ENCODE measurements at places on chromosomes 2 and 18.

GRCh38 chr18:48874233-48874632 is 76.5 kb downstream of the SMAD7 start:
- DNase-seq = no peak

DNA sequence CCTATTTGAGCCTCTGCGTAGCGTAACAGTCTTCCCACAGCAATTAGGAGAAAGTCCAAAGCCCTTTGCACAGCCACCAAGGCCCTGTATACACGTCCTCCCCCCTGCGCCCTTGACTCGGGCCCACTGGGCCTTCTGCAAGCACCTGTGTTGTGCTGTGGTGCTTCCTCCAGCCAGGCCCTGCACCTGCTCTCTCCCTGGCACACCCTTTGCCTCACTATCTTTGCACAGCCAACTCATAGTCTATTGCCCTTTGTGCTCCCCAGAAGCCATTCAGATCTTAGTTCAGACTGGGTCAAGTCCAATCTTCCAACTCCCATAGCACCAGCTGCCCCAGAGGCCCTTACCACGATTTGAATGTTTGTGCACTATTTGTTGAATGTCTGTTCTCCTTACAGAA is 271.6 kb upstream of the MGAT5 start:
- no peak for DNase-seq

DNA sequence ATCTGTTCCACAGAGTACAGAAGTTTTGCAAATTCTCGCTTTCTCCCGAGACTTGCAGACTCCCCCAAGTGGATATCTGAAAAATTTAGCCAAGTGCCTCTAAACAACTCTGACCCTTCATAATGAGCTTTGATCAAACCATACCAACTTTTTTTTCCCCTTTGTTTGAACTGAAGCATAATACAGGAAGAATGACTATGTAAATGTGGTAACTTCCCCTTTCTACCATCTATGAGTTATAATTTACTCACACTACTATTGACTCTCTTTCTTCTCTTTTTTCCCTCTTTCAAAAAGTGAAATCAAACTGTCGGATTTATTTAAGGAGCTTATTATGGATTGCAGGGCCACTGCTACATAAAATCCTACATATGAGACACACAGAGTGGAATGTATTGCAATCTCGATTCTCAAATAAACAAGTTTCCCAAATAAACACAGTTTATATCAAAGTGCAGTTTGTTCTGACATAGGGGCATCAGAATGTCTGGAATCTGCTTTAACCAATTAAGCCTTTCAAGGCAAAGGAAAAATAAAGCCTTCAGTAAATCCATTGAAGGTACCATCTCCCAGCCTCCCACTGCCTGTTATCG is 1.4 kb upstream of the ZNF804A start:
- DNase-seq = peak; percentile 81

GRCh38 chr2:185700883-185701282 is 37.7 kb upstream of the FSIP2 start:
- peak; percentile 7 for DNase-seq

GRCh38 chr2:173059971-173060461 is 15.6 kb upstream of the MAP3K20 start:
- DNase-seq = peak; percentile 86

GRCh38 chr18:37987901-37988300 is 422.3 kb upstream of the CELF4 start:
- no peak for DNase-seq

DNA sequence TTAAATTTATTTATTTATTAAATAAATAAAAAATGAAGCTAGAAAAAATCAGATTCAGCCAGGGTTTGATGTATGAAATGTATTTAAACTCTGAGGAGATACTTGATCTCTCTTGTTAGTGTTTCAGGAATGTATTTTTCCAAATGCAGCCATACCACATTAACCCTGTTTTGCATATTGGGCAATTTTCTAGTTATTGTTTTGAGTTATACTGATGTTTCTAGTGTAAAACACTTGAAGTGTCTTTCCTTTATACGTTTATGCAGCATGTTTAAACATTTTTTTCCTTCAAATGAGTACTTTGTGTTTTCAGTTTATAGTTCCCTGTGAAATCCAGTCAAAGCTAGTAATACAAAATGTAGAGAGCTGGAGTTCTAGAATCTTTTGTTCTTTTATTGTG is 69.9 kb downstream of the WDR7 start:
- peak; percentile 61 for DNase-seq

- peak; percentile 79 for DNase-seq
These were observed 247.4 kb downstream of the MYO3B start for GRCh38 chr2:170425281-170425751.

DNA sequence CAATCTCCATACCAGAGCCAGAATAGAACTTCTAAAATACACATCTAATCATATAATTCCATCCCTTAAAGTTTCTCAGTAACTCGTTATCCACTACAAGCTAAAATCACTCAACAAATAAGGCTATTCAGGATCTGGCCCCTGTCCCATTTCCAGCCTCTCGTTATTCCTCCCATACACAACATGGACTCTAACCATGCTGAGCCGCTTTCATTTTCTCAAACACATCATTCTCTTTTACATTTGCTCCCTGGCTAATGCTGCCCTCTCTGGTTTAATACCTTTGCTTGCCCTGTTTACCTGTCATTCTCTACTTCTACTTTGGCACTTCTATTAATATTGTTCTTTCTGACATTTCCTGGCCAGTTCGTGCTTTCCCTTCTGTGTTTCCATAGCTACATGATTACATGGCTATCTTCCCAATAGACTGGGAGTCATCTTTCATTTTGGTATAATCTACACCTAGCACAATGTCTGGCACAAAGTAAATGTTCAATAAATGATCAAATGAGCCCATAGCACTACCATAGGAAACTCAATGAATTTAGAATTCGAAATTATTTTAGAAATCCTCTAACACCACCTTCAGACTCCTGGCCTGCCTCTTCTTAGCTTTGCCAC is 163.6 kb upstream of the VRK2 start:
- no peak for DNase-seq

DNA sequence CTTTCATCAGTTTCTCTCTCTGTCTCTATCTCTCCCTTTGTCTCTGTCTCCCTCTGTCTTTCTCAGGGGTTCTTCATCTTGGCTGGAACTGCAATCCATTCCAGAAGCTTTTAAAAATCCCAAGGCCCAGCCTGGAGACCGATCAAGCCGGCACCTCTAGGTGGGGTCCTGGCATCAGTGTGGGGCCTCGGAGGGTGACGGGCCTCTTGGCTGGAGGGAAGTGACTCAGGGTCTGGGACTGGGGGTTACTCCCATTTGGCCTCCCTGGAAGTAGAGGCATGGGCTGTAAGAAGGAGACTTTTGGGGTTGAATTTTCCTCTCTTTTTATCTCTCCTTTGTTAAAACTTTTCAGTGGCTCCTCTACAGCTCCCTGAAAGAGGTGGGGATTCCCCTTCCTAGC is 52.8 kb upstream of the OTOF start:
- no peak for DNase-seq

- DNase-seq = no peak
These were observed 5.8 kb upstream of the COLEC12 start for GRCh38 chr18:506264-506663.

DNA sequence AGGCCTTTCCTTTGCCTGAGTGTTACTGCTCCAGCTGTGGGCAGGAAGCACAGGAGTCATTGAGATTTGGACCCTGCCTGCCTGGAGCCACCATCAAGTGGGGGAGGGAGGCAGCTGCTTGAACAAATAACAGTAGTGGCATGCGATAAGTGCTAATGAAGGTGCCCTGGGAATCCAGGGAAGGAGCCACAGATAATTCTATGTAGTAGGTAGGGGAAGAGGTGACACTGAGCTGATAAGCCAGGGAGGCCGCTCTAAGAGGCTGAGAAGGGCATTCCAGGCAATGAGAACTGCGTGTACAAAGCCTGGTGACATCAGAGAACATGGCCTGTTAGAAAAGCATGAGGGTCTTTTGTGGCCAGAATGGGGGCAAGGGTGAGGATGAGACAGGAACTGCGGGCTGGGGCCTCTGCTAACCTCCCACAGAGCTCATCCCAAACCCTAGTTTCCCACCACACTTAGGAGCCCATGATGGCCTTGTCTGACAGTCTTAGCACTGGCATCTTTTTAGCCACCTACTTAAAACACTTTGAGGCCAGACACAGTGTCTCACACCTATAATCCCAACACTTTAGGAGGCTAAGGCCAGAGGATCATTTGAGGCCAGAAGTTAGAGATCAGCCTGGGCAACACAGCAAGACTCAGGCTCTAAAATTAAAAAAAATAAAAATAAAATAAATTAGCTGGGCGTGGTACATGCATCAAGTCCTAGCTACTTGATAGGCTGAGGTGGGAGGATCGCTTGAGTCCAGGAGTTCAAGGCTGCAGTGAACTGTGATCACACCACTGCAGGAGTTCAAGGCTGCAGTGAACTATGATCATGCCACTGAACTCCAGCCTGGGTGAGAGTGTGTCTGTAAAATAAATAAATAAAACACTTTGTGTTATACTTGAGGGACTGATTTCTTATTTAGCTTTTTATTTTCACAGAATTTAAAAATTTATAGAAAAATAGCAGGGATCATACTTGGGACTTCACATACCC is 58.9 kb downstream of the TET3 start:
- DNase-seq = no peak

DNA sequence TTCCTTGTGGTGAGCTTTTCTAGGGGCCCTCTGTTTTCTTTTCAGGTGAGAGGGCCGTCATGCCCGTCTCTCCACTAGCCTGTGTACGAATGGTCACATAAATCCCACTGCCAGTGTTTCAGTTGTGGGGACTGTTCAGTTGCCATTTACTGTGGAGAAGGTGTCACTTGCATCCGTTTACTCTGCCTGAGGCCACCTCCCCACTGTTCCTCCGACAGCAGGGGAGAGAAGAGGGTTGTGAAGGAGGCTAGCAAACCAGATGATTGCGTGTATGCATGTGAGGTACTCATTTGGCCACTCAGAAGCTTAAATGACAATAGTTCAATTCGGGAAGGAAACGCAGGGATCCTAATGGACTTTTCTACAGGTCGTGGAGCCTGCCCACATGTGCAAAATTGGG is 3.3 kb downstream of the MTCL1 start:
- DNase-seq = no peak

GRCh38 chr2:185821467-185821866 is 82.9 kb downstream of the FSIP2 start:
- DNase-seq = no peak

- no peak for DNase-seq
These were observed 200.7 kb upstream of the TNP1 start for GRCh38 chr2:217060516-217060915.

GRCh38 chr2:489838-490237 is 187.4 kb downstream of the TMEM18 start:
- no peak for DNase-seq

DNA sequence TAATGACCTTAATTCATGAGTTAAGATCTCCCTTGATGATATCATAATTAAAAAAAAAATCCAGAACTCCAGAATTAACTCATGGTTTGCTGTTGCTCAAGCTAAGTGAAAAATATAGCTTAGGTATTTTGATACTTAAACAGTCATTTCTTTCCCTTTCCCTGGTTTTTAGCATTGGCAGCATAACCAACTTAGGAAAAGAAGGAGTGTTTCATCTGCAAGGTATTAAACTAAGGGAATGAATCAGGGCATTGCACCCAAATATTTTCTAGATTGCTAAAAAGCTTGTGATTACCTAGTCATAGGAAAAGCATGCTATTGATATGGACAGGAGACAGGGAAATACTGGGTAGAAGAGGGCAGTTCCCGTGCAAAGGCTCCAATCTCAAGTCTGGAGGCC is 207.2 kb downstream of the LRP1B start:
- DNase-seq = peak; percentile 6

GRCh38 chr2:235083822-235084221 is 132.0 kb downstream of the SH3BP4 start:
- no peak for DNase-seq

GRCh38 chr2:46778511-46778910 is 137.1 kb downstream of the MCFD2 start:
- no peak for DNase-seq

DNA sequence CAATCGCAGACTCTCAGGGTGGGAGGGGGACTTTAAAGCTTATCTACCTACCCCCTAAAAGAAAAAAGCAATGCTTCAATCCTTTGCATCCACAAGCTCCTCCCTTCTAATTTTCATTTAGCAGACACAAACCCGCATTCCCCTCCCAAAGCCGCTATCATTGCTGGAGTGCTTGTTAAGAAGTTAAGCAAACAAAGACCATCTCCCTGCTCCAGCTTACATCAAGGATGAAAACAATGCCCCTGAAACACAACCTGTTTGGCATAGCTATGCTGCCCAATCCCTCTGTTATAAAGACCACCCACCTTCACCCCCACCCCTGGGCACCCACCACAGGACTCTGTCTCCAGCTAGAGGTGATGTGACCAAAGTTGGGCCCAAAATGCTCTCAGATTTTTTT is 33.0 kb downstream of the REEP1 start:
- no peak for DNase-seq

DNA sequence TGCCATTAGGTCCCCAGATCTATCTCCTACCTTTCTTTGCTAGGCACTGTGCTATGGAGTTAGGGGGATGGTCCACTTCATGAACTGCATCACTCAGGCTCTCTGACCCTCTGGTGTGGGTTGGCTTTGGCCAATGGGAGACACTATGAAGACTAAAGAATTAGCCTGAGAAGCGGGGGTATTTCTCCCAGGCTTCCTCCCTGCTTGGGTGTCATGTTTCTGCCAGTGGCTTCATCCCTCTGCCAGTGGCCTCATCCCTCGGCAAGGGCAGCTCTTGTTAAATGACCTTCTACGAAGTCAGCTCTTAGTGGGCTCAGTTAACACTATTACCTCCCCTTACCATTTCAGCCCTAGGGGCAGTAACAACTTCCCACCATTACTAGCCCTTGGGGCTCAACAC is 41.9 kb upstream of the EPB41L3 start:
- no peak for DNase-seq

DNA sequence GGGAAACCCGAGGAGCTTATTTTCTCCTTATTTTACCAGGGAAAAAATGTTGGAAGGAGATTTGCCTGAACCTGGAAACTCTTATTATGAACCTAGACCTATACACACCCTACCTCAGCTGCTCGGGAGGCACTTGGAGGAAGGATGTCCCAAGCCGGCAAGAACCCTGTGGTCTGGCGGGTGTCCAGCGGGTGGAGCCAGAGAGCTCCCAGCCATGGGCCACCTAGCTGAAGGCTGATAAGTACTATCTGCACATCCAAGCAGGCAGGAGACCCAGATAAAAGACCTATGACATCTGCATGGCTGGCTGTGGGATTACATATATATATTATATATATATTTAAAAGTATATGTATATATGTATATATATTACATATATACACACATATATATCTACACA is 1.1 kb upstream of the SLC14A1 start:
- DNase-seq = peak; percentile 70

Measured in adipocyte (in vitro differentiated cells).